ENCODE measurements at places on chromosomes 3 and 15.

DNA sequence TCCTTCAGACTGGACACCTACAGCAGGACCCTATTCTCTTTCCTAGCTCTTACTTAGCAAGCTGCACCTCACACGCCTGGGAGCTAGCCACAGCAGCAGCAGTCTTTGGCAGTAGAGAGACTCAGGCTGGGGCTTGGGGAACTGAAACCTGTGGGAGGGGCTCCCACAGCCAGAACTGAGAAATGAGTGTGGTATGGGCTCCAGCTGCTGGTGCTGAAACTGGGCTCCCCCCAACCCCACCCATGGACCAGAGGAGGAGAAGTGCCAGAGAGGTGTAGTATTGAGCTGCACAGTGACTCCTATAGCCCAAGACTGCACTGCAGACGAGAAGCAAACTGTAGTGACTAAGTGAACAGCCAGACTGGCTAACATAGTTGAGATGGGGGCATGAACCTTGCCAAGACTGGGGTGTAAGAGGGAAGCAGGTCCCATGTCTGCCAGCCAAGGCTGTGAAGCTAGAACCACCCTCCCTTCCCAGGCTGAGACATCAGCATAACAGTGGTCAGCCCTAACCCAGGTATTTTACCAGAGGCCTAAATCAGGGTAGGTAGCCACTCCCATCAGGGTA lies 62.5 kb downstream of the MYO5A start:
- DNase-seq = peak; percentile 12

GRCh38 chr15:99704444-99704838 lies 28.8 kb downstream of the LYSMD4 start:
- DNase-seq = no peak

DNA sequence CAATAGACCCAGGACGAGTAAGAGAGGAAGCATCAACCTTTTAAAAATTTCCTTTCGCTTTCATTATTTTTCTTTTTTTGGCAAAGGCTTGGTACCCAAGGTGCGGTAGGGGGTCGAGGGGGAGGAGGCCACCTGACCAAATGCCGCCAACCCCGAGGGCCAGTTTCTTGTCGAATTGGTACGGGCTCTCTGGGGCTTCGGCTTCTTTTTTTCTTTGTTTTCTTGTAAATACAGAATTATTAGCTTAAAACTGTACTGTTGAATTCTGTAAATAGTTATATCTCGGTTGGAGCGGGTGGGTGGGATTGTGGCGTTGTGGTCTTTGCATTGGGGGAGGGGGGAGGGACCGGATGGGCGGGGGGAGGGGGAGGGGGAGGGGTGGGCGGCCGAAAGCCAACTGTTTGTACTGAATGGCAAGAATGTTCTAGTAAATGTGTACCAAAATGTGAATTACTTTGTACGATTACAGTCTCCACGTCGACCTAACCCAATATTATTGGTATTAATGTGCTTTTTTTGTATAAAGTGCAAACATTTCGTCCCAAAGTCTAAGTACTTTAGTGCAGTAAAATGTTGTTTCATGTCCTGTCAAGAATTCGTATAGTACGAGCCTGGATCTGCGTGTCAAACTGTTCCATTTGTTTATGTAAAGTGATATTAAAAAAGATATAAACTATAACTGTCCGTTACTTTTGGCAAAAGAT lies 4.7 kb downstream of the ZIC1 start:
- no peak for DNase-seq

GRCh38 chr3:113222451-113223086 lies 11.2 kb downstream of the BOC start:
- DNase-seq = no peak

GRCh38 chr15:78177447-78177873 lies 28.3 kb downstream of the IDH3A start:
- no peak for DNase-seq

GRCh38 chr3:101532783-101533602 lies 20.0 kb upstream of the SENP7 start:
- DNase-seq = no peak

DNA sequence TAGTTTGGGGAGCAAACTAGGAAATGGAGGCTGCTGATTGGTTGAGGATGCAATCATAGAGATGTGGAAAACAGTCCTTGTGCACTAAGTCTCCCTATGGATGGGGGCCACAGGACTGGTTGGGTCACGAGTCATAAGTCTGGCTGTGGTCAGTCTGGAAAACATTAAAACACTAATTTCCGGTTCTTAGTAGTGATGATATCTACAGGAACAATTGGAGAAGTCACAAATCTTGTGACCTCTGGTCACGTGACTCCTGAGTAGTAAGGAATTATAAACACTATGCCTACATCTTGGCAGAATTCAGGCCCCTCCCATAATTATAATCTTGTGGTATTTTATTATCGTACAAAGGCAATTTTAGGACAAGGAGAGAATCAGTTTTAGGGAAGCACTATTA lies 317.3 kb upstream of the ARPP21 start:
- no peak for DNase-seq

GRCh38 chr3:120652281-120652680 lies 29.8 kb downstream of the HGD start:
- DNase-seq = no peak

GRCh38 chr3:102195198-102195948 lies 239.4 kb upstream of the ZPLD1 start:
- no peak for DNase-seq

DNA sequence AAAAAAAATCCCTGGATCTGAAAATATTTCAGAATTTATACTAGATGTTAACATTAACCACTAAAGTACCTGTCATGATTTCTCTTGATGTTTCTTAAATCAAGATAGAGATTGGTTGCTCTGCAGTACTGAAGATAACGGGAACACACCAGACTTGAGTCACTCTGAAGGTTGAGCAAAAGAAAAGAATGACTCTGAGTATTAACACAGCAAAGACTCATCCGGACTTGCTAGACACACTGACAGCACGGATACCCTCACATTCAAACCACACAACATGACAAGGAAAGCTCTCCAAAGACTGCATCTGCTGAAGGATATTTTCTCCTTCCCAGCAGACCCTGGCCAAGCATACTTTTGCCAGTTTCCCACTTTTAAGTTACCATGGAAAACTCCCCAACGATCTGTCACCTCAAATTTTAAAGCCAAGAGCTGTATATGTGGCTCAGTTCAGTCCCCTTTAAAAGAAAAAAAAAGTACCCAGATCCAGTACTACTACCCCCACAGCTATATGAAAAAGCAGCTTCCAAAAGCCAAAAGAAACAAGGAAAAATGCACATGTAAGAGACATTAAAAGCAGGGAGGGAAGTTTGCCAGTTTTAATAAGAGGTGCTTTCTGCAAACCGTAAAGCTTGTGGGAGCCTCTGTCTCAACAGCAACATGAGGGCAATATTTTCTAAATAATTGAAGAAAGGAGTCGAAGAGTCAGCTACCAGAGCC lies 8.3 kb downstream of the EOGT start:
- no peak for DNase-seq

DNA sequence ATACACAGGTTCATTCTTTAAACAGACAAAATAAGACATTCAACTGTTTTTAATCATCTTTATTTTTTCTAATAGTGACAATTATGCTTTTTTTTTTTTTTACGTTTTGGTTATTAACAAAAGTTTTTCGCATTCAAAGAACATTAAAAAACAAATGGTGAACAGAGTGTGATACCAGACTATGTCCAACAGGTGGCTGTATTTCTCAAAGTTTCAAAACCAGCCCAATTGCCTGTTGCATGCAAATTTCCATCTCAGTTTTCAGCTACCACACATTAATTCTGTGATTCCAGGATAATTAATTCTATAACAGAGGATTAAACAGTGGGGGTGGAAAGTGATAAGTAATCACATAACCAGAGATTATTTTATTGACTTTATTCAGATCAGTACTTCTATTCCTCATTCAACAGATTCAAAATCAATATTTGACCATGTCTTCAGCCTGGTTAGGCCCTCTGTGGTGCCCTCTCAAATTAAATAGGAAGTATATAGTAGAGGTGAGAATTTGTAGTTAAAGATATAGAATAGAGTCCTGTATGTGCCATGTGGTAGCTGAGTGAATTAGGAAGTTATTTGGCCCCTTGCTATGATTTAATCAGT lies 122.2 kb upstream of the DCBLD2 start:
- no peak for DNase-seq

DNA sequence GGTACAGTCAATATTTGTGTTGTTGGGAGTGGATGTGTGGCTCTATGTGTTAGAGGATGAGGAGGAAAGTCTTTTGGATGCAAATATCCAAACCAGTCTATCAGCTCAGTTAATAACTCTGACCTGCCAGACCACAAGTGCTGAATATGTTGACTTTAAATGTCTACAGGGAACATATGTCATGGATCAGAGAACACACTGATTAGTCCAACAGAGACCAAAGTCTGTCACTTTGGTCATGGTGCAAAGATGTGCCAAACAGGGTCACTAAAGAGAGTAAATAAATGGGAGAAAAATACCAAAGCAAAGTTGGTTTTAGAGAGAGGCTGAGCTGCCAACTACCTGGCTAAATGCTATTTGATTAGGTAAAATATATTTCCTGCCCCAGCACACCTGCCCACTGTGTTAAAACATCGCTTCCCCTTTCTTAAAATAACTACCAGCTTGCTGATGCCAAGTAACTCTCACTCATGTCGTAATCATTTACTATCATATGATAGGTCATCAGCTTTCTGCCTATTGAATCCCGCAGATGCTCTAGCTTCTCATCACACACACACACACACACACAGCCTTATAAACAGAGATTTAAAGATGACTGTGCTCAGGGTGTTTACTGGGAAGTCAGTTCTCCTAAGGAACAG lies 173.3 kb downstream of the PDZRN3 start:
- DNase-seq = no peak

DNA sequence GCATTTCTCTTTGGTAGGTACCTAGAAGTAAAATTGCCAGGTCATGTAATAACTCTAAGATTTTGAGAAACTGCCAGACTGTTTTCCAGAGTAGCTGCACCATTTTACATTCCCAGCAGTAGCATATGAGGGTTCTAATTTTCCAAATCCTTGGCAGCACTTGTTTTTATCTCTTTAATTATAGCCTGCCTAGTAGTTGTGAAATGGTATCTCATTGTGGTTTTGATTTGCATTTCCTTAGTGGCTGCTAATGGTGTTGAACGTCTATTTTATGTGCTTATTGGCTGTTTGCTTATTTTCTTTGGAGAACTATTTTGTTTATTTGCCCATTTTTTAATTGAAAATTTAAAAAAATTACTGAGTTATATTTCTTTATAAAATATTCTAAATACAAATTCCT lies 117.9 kb downstream of the TCF12 start:
- no peak for DNase-seq

- no peak for DNase-seq
Observed at GRCh38 chr15:87300146-87300545, 956.4 kb downstream of the NTRK3 start.

GRCh38 chr15:82942691-82943090 lies 9.8 kb downstream of the HOMER2 start:
- DNase-seq = no peak

- DNase-seq = no peak
Observed at GRCh38 chr3:6249679-6250078, 611.2 kb upstream of the GRM7 start.

DNA sequence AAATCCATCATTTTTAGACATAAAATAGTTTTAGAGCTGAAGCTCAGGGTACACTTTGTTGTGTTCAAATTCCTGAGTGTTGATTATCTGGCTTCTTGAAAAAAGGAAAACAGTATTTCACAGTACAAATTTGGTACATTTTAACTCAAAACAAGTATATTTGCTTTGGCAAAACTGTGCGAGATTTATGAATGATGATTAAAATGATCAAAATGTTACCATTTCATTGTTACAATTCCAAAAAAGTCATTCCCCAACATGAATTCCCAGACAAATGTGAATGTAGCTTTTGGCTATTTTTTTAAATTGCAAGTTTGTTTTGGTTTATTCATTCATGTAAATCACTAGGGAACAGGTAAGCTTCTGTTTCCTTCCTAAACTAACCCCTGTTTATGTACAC lies 347.4 kb upstream of the DCBLD2 start:
- DNase-seq = no peak

GRCh38 chr3:73827204-73827603 lies 202.5 kb upstream of the PDZRN3 start:
- DNase-seq = no peak

DNA sequence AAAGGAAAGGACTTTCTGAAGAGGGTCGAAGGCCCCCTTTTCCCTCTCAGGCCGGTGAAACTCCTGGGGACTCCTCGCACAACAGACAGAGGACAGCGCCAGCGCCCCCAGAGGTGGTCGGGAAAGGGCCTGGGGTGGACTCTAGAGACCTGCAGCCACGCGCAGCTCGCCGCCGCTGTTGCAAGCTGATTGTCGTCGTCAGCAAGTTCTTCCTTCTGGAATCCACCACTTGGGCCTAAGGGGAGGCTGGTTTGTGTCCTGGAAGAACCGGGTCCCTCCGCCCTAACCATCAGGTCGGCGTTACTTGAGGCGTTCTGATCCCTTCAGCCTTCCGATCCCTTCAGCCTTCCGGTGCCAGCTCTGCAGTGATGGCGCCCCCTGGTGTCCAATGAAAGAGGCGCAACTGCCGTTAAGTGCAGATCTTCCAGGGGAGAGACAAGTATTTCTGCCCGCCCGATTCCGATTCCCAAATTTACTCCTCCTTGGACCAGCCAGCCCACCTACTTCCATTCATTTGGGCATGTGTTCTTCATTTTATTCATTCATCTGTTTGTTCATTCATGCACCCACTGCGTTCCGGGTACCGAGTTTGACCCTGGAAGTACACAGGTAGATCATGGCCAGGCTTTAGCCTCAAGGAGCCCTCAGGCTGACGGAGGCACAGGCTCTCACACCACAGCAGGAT lies 77.2 kb upstream of the SLC6A11 start:
- DNase-seq = peak; percentile 66

DNA sequence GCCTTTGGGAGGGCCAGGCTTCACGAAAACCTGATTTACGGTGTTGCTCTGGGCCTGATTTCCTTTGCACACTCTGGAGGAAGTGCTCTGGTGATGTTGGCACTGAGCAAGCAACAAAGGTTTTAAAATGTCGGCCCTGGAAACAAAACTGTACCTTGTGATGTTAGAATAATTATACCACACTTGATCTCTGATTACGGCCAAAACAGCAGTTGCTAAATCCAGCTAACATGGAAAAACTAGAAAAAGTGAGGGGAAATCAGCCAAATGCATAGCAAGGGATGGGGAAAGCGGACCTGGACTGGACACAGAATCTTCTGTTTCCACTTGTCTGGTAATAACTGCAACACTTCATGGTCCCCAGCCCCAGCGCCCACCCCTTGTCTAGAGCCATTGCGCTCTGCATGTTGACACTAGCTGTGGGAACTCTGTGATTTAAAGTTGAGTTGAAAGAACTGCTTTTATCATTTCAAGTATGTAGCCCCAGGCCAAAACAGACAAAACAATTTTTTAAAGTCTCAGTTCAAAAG lies 120.1 kb downstream of the VGLL4 start:
- DNase-seq = no peak

GRCh38 chr15:101133181-101133460 lies 118.7 kb downstream of the CHSY1 start:
- DNase-seq = no peak

DNA sequence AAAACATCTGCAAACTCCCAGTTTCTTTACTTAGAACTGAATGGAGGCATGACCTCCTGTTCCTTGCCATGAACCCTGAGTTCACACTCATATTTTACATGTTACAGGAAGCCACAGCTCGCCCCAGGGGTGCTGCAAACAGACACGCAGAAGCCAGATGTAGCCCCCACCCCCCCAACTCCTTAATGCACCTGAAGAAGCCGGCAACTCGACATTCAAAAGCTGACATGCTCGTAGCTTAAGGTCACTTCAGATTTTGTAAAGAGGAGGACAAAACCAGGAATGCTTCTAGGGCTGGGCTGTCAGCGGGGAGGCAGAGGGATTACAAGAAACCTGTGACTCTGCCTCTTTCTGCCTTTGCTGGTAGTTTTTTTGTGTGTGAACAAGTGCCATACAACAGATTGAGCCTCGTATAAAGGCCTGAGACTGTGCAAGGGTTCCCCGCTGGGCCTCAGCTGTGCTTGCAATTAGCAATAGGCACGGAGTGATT lies 42.0 kb upstream of the FEZF2 start:
- DNase-seq = no peak
